ENCODE measurements at places on chromosomes 7 and 10.

- DNase-seq, result no peak
Observed at GRCh38 chr10:131964298-131964697, 17.4 kb downstream of the BNIP3 start.

GRCh38 chr7:135856356-135857144 lies 107.9 kb upstream of the FAM180A start:
- DNase-seq, result peak; percentile 38

DNA sequence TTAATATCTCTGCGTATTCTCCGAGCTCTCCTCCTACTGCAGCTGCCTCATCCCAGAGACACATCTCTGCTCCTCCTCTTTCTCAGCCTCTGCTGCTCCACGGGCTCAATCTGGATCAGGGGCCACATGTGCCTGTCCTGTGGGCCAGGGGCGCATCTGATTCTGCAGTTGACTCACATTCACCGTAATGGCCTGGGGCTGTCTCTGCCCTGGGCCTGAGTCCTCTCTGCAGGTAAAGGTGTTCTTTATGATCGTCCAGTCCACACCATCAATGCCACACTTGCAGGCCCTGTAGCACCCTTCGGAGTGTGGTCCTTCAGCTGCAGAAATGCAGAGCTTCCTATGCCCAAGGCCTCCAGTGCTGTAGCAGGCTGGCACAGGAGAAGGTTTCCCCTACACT lies 154.5 kb downstream of the OAT start:
- DNase-seq, result no peak

GRCh38 chr7:24778543-24779282 lies 21.4 kb upstream of the GSDME start:
- peak; percentile 89 for DNase-seq

DNA sequence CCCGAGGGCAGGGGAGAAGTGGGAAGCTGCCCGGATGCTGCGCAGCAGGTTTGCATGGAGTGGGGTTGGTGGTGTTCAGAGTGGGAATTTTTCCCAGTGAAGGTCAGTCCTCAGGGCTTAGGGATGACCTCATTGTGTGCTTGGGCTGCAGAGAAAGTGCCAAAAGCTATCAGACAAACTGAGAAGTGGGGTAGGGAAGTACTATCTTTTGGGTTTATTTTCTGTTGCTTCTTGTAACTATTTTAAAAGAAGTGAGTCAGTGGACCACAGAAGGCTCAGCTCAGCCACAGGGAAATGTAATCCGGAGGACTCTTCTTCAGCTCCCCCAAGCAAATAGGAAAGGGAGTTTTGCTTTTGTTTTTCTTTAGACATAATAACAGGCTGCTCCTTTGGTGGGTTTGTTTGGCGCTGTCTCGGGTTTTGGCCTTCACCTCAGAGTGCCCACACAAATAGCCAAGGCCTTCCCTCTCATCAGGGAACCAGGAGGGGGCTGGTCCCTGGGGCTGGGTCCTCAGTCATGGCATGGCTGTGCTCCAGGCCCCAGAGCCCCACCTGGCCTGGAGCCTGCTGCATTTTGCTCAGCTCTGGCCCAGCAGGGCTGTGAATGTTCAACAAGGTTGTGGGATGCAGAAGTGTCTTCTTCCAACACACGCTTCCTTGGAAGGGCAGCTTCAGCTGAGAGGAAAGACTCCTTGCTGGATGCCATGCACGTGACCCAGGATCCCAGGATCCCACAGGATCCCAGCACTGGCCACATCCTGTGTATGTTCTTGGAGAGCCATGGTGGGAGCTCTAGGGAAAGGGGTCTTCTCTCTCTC lies 5.4 kb upstream of the FAM170B start:
- peak; percentile 79 for DNase-seq

- DNase-seq, result peak; percentile 83
Observed at GRCh38 chr7:44791278-44792219, 4.9 kb upstream of the PPIA start.

GRCh38 chr7:79359827-79360226 lies 93.6 kb downstream of the MAGI2 start:
- no peak for DNase-seq

DNA sequence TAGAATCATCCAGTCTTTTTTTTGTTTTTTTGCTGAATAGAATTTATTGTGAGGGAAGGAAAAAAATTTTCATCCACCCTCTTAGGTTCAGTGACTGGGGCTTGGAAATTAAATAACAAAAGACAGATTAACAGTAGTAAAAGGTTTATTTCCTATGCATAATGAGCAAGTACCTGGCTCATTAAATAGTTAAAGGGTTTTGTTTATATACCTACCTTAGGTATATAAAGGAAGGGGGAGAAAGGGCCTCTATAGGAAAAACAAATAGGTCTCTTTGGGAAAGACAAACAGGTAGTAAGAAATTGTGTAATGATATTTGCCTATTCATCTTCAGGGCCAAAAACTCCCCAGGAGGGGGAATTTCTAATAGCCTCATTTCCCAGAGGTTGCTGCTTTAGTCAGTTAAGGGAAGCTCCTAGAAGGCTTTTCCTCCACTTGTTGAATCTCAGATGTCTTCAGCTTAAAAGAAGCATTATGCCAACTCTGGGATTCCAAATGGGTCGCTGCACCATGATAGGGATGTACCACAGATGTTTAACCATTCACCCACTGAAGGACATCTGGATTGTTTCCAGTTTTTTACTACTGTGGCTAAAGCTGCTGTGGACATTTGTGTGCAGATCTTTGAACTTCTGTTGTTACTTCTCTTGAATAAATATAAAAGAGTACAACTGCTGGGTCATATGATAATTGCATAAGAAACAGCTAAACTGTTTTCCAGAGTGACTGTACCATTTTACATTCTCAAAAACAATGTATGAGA lies 11.3 kb downstream of the ACADSB start:
- DNase-seq, result no peak

GRCh38 chr7:135414850-135415439 lies 95.0 kb downstream of the CNOT4 start:
- DNase-seq, result peak; percentile 25

Measured in AG20443 (cell line).